CD4-positive, CD25-positive, alpha-beta regulatory T cell (primary cell): ENCODE measurements at places on chromosomes 13 and 19.

DNA sequence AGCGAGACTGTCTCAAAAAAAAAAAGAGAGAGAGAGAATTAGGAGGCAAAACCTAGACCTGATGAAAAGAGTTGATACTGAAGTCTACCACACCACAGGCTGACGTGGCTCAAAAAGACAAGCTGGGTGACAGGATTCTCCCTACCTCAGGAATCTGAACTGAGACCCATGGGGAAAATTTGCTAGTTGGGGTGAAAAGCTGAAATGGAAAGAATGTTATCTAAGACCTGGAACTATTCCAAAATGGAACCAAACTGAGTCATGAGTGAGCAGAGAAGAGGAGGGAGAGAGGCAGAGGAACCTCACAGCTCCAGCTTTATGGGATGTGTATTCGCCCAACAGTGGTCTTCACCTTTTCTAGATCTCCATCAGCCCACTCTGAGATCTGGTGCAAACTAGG lies 11.7 kb downstream of the SMG9 start:
- H3K27me3 ChIP-seq, result no peaks in the 10 kb centered on the region
- peaks cover 8% of the 10 kb centered on the region for H3K4me1 ChIP-seq
- peaks cover 79% of the 10 kb centered on the region for H3K36me3 ChIP-seq
- H3K27ac ChIP-seq, result no peak overlapping the region
- DNase-seq, result no peak
- H3K4me3 ChIP-seq, result no peak overlapping the region

DNA sequence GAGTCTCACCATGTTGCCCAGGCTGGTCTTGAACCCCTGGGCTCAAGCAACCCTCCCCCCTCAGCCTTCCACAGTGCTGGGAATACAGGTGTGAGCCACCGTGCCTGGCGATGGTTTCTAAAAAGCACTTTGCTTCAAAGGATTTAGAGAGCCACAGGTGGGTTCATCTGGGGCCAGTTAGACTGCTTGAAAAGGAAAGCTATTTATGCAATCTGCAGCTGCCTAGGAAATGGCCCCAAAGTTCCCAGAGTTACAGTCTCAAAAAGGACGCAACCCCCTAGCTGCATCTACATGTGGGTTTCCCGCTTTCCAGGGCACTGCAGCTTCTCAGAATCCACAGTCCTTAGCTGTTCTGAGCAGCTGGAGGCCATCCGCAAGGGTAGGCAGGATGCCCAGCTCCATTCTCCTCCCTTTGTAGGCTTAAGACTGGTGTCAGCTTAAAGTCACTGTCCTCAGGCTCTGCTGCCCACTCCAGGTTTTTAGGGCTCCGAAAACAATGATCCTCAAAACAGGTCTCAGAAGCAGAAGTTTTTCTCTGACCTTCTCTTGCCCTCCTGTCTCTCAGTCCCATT lies 41.4 kb downstream of the ZNF823 start:
- H3K27ac ChIP-seq, result no peak overlapping the region
- no peak overlapping the region for H3K4me3 ChIP-seq
- H3K27me3 ChIP-seq, result peaks cover 3% of the 10 kb centered on the region
- no peaks in the 10 kb centered on the region for H3K36me3 ChIP-seq

- no peak for DNase-seq
- no peaks in the 10 kb centered on the region for H3K4me1 ChIP-seq
- no peaks in the 10 kb centered on the region for H3K36me3 ChIP-seq
- H3K27ac ChIP-seq, result no peak overlapping the region
Measured at GRCh38 chr13:30971575-30971974, 39.1 kb downstream of the TEX26 start.

DNA sequence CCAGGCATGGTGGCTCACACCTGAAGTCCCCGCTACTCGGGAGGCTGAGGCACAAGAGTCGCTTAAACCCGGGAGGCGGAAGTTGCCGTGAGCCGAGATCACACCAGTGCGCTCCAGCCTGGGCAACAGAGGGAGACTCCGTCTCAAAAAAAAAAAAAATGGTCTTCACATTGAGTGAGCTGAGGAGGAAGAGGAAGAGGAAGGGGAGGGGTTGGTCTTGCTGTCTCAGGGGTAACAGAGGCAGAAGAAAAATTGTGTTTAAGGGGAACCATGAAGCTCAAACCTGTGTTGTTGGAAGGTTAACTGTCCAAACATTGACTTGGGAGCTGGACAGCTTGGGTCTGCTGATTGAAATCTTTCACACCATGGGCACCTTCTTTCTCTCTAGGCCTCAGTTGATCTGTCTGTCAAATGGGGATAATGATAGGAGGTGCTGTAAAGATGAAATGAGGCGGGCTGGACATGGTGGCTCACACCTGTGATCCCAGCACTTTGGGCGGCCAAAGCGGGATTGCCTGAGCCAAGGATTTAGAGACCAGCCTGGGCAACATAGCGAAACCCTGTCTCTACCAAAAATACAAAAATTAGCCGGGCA lies 9.8 kb upstream of the SLC44A2 start:
- no peak for DNase-seq
- no peak overlapping the region for H3K27ac ChIP-seq
- no peak overlapping the region for H3K4me3 ChIP-seq

- no peak overlapping the region for H3K27ac ChIP-seq
- no peaks in the 10 kb centered on the region for H3K36me3 ChIP-seq
- H3K4me3 ChIP-seq, result no peak overlapping the region
- H3K27me3 ChIP-seq, result no peaks in the 10 kb centered on the region
- DNase-seq, result no peak
- H3K4me1 ChIP-seq, result no peaks in the 10 kb centered on the region
Measured at GRCh38 chr19:55492362-55492944, 4.2 kb downstream of the SSC5D start.

GRCh38 chr13:90773681-90774080 lies 573.8 kb upstream of the MIR17HG start:
- no peak for DNase-seq
- H3K4me1 ChIP-seq, result no peaks in the 10 kb centered on the region
- no peak overlapping the region for H3K4me3 ChIP-seq
- no peak overlapping the region for H3K27ac ChIP-seq

- no peaks in the 10 kb centered on the region for H3K27me3 ChIP-seq
- no peak overlapping the region for H3K27ac ChIP-seq
- no peaks in the 10 kb centered on the region for H3K36me3 ChIP-seq
- DNase-seq, result no peak
- no peaks in the 10 kb centered on the region for H3K4me1 ChIP-seq
Measured at GRCh38 chr13:71513411-71514033, 353.5 kb downstream of the DACH1 start.

DNA sequence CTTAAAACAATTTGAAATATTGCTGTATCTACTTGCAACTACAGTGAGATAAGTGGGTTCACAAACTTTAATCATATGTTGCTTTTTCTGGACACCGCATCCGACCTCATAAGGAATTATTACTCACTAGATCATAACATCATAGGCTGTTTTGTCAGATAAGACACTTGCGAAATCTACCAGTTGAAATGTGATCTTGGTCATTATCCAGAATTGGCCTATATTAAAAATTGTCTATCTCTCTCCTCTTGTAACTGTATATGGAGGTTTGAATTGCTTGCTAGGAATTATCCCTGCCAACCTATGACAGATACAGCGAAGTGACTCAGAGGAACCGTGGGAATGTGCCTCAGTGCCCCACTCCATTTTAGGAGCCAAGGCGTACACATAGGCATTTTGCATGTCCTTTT lies 117.0 kb upstream of the POSTN start:
- H3K27ac ChIP-seq, result no peak overlapping the region
- no peak overlapping the region for H3K4me3 ChIP-seq
- H3K36me3 ChIP-seq, result no peaks in the 10 kb centered on the region
- H3K4me1 ChIP-seq, result no peaks in the 10 kb centered on the region
- no peak for DNase-seq

- no peak overlapping the region for H3K4me3 ChIP-seq
- no peak for DNase-seq
- H3K27me3 ChIP-seq, result peaks cover 2% of the 10 kb centered on the region
- H3K27ac ChIP-seq, result no peak overlapping the region
Measured at GRCh38 chr13:51318015-51318414, 21.5 kb upstream of the SERPINE3 start.

GRCh38 chr13:110634558-110634957 lies 19.2 kb downstream of the NAXD start:
- H3K36me3 ChIP-seq, result peaks cover 59% of the 10 kb centered on the region
- no peak for DNase-seq
- no peaks in the 10 kb centered on the region for H3K4me1 ChIP-seq

DNA sequence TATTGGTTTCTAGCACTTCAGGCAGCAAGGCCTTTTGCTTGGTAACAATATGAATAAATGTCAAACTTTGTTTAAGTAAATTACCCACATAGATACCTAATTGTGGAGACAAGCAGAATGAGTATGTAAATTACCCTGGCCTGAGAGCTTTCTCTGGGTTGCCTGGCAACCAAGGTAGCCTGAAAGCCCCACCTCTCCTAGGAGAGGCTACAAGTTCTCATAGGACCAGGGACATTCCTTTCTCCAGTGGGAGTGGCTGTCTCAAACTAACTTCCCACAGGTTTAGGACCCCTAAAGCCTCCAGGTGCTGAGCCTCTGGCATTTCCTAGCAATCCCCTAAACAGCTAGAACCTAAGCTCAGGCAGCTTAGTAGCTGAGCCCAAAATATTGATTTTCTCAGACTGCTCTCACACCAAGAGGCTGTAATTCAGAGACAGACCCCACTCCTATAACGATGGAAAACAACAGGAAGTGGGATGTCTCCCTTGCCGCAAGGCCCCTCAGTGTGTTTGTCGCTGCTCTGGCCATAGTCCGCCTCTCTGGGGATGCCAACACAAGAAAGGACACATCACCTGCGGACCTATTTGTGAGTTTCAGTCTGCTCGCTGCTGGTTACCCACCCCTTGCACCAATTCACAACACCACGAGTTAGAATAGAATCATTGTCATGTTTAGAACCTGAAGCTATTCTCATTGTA lies 207.3 kb downstream of the DLEU7 start:
- H3K27me3 ChIP-seq, result peaks cover 2% of the 10 kb centered on the region
- DNase-seq, result no peak
- no peaks in the 10 kb centered on the region for H3K36me3 ChIP-seq
- H3K4me3 ChIP-seq, result no peak overlapping the region

DNA sequence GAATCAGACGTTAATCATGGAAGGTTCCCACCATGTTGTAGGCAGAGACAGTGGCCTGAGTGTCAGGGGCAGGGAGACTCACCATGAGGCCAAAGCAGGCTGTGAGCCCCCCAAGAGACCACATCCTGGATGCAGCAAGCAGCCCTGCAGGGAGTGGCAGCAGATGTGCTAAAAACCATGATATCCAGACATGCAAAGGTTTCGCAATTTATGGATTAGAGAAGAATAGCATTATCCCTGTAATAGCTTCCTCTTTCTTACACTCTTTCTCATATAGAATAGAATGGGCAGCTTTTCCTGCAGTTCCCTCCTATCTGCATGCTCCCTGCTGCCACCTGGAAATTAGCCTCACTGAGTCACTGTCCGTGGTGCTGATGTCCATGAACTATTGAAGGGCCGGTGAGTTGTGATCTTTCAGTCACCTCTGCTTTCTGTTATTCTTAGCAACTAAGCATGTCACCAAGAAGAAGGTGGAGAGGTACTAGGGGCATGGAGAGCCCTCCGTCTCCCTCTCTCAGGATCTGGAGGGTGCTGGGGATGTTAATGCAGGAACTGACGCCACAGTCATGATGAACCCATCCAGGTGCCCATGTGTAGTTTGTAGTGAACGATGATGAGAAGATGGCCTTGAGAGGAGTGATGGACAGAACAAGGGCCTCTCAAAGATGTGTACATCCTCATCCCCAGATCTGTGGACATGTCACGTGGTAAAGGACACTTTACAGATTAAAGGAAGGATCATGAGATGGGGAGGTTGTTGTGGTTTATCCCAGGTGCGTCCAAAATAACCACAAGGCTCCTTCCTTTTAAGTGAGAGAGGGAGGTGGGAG lies 9.9 kb downstream of the CEACAM4 start:
- H3K27ac ChIP-seq, result peak overlapping the region; percentile 9
- no peak overlapping the region for H3K4me3 ChIP-seq
- no peak for DNase-seq
- no peaks in the 10 kb centered on the region for H3K27me3 ChIP-seq
- no peaks in the 10 kb centered on the region for H3K36me3 ChIP-seq

- peak; percentile 31 for DNase-seq
- no peaks in the 10 kb centered on the region for H3K36me3 ChIP-seq
- peak overlapping the region; percentile 76 for H3K4me3 ChIP-seq
- peak overlapping the region; percentile 99 for H3K27ac ChIP-seq
Measured at GRCh38 chr19:11088506-11089253, 583 bp upstream of the LDLR start.

DNA sequence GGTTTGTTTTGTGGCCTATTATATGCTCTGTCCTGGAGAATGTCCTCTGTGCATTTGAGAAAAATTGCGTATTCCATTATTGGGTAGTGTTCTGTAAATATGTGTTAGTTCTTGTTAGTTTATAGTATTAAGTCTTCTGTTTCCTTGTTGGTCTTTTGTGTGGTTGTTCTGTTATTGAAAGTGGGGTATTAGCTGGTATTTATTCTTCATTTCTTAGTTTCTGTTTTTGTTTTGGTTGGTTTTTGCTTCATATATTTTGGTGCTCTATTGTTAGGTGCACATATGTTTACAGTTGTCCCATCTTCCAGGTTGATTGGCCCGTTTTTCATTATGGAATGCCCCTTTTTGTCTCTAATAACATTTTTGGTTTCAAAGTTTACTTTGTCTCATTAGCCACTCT lies 77.3 kb downstream of the DNAJC15 start:
- H3K27me3 ChIP-seq, result no peaks in the 10 kb centered on the region
- no peak for DNase-seq
- H3K27ac ChIP-seq, result no peak overlapping the region
- H3K36me3 ChIP-seq, result peaks cover 3% of the 10 kb centered on the region

DNA sequence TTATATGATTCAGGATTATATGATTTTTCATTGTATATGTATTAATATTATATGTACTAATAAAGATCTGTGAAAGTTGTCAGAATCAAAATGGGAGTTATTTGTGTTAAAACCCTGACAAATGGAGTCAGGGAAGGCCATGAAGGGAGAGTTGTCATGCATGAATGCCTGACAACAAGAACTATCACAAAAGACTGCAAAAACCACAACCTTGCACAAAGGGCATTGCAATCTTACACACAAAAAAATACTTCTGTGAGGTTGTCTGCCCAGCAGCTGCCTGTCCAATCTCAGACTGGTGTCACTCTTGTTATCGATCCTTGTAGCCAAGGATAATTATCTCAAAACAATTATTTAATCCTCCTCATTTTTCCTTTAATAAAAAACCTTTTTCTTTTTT lies 21.2 kb upstream of the RBM26 start:
- no peak overlapping the region for H3K27ac ChIP-seq
- no peak for DNase-seq
- H3K36me3 ChIP-seq, result no peaks in the 10 kb centered on the region
- no peaks in the 10 kb centered on the region for H3K4me1 ChIP-seq
- H3K4me3 ChIP-seq, result no peak overlapping the region
- no peaks in the 10 kb centered on the region for H3K27me3 ChIP-seq

GRCh38 chr19:34991542-34992333 lies 8.4 kb upstream of the GRAMD1A start:
- H3K4me3 ChIP-seq, result no peak overlapping the region
- no peaks in the 10 kb centered on the region for H3K27me3 ChIP-seq
- H3K27ac ChIP-seq, result no peak overlapping the region
- peaks cover 15% of the 10 kb centered on the region for H3K4me1 ChIP-seq

GRCh38 chr19:14022469-14022868 lies 5.5 kb upstream of the RLN3 start:
- no peak for DNase-seq
- no peak overlapping the region for H3K4me3 ChIP-seq
- H3K36me3 ChIP-seq, result no peaks in the 10 kb centered on the region
- H3K27ac ChIP-seq, result no peak overlapping the region
- H3K27me3 ChIP-seq, result no peaks in the 10 kb centered on the region

- no peaks in the 10 kb centered on the region for H3K4me1 ChIP-seq
- DNase-seq, result no peak
- no peak overlapping the region for H3K4me3 ChIP-seq
- H3K36me3 ChIP-seq, result no peaks in the 10 kb centered on the region
Measured at GRCh38 chr13:51243832-51244231, 21.6 kb downstream of the FAM124A start.
